ENCODE measurements at places on chromosomes 11 and 22.

- no peak for DNase-seq
Observed at GRCh38 chr11:133742353-133742752, 103.0 kb downstream of the SPATA19 start.

DNA sequence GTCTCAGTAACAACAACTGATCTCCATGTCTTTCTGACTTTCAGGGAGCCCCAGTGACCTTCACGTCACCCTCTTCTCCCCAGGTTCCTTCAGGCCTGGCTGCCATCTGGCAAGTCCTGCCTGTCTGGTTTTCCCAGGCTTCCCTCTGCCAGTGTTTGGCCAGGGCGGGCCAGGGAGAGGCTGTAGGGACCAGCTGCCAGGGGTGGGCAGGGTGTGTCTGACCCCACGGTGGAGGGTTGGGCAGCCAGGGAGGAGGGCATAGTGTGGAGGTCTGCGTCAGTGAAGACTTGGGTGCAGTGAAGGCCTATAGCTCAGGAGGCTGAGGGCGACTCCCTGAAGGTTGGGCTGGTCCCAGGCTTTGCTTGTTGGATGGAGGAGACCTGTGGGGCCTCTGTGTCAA lies 11.9 kb upstream of the MRGPRX2 start:
- DNase-seq, result no peak

DNA sequence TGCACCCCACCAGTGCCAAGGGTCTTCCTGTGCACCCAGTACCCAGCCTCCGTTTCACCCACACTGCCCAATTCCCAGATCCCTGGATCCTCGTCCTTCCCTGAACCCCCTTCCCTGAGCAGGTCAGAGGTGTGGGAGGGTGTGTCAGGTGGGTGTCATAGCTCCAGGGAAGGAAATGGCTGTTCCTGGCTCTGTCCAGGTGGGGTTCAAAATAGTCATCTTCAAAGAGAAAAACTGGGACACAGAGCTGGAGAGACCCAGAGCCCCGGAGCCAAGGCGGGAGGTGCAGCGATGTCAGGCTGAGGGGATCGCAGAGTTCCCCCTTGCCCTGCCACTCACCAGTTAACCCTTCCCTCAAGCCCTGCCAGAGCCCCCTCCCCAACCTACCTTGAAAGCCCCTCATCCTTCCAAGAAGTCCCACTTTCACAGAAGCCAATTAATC lies 698 bp downstream of the C1QTNF4 start:
- no peak for DNase-seq

DNA sequence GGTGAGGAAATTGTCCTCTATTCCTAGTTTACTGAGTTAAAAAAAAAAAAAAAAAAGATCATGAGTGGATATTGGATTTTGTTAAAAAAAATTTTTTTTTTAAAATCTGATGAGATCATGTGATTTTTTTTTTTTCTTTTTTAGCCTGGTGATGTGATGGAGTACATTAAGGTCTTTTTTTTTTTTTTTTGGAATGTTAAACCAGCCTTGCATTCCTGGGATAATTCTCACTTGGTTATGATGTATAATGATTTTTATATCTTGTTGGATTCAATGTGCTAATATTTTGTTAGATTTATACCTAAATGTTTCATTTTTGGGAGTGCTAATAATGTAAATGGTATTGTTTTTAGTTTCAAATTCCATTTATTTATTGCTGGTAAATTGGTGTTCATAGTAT lies 43.3 kb downstream of the DDX10 start:
- DNase-seq, result no peak

- DNase-seq, result no peak
Observed at GRCh38 chr22:19641983-19642451, 72.3 kb upstream of the SEPTIN5 start.
